NCI-H748 treated with DMSO at 0.1 percent for 48 hours (cell line): ENCODE measurements at places on chromosomes 7 and 10.
A peak's percentile ranks its signal among the peaks of the same experiment; 100 is the strongest.

- DNase-seq: no peak
Measured at GRCh38 chr7:106248600-106248999, 36.2 kb downstream of the NAMPT start.

DNA sequence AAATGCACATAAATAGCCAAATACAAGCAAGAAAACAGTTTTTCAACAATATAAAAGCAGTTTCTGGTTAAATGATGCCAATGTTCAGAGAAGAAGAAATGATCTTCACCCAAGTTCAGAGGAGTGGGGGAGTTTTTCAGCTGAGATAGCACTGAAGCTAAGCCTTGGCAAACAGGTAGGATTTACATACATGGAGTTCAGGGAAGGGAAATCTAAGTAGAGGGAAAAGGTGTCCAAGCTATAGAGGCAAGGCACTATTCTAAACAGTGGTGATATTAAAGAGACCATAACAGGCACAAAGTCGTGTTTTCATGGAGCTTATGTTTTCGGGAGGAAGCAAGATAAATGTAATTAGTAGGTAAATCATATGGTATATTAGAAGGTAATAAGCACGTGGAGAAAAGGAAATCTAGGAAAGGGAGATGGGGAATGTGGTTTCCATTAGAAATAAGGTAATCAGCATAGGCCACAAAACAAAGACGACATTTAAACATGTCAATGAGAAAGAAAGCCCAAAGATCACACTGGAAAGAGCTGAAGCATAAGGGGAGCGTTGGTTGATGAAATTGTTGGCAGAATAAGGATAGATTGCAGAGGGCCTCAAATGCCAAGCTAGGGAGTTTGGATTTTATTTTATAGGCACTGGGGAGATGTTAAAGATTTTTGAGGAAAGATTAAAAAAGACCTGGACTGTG is 704.3 kb downstream of the MAGI2 start:
- DNase-seq: no peak

GRCh38 chr10:132685921-132686680 is 99.8 kb downstream of the NKX6-2 start:
- DNase-seq: no peak

DNA sequence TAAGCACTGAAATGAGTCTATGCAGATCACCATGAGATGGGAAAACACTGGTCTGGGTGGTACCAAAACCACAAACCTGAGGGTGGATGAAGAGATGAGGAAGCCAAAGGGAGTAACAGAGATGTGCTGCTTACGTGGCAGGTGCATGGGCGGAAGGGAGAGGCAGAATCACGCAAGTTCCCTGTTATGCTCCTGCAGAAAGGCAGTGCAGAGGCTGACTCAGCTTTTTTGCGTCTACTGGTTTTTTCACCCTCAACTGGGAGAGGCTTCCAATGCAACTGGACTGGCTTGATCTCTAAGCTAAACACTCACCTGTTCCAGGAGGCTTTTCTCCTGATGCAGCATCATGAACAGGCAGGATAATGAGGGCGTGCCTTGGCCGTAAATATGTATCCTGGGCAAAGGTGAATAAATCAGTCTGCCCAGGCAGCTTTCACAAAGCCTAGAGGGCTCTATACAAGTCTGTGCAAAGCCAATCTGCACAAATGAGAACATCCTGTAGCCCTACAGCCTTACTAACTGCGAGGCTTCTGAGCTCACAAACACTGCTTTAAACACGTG is 95.4 kb upstream of the AFAP1L2 start:
- no peak for DNase-seq

GRCh38 chr7:51160990-51161615 is 155.5 kb downstream of the COBL start:
- DNase-seq: peak; percentile 55

- DNase-seq: peak; percentile 88
Measured at GRCh38 chr7:85612514-85612913, 425.7 kb upstream of the SEMA3D start.

- DNase-seq: no peak
Measured at GRCh38 chr10:67171970-67172369, 246.1 kb downstream of the LRRTM3 start.
